CD4-positive, CD25-positive, alpha-beta regulatory T cell (primary cell): ENCODE measurements at places on chromosomes 11 and 22. TPM values are rescaled to one million over a fixed set of nuclear protein-coding genes. Genes with fewer than 3 reads are reported as not detected.

DNA sequence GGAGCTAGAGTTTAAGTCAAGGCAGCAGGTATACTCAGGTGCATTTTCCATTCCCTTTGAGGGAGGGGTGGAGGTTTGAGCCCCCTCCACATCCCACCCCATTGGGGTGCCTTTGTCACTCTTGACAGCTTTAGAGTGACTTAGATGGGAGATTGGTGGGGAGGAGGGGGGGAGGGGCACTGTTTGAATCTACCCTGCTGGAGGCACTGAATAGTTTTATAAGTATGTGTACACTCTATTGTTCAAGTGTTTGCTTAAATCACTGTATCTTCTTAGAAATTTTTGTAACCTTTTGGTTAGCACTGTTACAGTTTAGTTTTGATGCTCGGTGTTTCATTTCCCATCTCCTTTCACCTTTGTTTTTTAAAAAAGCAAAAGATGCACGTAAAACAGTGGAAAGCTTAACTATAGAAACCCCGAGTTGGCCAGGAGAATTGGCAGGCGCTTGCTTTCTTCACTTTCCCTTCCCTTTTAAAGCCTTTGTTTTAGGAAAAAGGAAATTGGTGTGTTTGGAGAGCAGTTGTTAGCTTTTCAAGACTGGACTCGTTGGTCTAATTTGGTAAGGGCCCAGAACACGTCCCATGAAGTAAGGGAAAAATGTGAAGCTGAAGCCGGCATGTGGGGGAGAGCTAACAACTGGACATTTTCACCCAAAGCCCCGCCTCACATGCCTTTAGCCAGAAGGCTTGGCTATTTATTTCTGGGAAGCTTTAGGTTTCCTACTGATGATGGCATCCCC lies 42.8 kb downstream of the TNRC6B start:
- no peak for DNase-seq

DNA sequence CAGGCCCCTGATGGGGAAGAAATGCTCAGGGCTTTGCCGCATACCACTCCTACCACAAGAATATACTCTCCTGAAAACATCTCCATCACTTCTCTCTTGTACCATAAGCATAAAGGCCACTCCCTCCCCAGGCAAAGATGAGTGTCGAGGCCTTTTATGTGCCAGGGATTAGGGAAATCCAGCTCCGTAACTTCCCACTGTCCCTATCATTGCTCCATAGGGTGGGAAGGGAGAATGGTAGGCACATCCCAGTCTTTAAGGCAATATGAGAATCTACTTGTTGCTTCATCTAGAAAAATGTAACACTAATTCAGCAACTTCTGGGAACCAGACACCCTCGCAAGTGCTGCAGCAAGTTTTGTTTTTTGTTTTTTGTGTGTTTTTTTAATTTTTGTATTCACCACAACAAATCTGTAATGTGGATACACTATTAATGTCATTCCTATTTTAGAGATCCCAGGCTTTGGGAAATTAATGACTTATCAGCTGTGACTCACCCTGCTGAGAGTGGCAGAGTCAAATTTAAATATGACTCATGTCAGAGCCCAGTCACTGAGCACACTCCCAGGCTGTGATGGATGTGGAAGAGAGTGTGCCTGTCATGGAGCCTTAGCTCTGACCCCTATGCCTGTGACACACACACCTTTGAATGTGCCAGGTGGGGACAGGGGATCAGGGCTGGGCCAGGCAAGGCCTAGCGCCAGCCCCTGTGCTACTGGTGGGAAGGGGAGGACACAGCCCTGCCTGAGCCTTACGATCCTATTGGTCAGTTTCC lies 23.4 kb downstream of the PANX1 start:
- DNase-seq, result no peak

DNA sequence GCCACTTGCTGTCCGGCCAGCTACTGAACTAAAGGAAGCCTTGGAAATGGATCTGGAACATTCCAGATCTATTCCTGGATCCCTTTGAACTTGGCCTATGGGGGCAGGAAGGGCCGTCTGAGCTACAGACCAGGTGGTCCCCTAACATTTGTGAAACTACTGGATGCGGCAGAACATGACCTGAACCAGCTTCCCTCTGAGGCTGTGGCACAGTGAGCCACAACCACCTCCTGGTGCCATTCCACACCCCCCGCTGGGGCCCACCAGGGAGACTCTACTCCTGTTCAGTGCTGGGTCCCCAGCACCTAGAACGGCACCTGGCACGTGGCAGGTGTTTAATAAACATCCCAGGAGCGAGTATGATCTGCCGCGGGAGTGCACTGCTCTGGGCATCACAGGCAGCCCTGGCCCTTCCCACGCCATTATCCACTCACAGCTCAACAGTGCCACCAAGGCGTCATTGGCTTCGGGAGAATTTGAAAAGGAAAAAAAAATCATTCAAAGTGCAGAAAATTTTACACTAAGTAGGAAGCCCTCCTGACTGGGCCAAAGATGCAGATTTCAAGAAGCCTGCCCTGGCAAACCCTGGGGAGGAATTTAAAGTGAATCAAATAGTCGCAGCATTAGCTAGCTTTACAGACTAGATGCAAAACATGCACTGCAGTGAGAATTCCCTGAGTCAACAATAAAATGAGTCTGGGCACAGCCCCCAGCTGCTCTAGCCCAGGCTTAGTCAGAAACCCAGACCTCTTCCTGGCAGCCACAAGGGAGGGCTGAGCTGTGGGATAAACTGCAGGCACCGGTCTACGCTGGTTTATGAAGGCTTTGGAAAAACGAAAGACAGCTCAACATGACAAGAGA lies 14.3 kb upstream of the EFCAB6 start:
- no peak for DNase-seq

The PTGDR2 gene
- polyA plus RNA-seq, result 1.1 TPM

The ST3GAL4 gene
- 2.2 TPM for polyA plus RNA-seq

GRCh38 chr11:26960281-26960680 lies 33.6 kb upstream of the FIBIN start:
- DNase-seq, result no peak
